Retina (tissue), 1 donor: ENCODE measurements at places on chromosomes 12 and 14.

- no peak for DNase-seq
Measured at GRCh38 chr12:52634266-52635056, 16.1 kb upstream of the KRT73 start.

DNA sequence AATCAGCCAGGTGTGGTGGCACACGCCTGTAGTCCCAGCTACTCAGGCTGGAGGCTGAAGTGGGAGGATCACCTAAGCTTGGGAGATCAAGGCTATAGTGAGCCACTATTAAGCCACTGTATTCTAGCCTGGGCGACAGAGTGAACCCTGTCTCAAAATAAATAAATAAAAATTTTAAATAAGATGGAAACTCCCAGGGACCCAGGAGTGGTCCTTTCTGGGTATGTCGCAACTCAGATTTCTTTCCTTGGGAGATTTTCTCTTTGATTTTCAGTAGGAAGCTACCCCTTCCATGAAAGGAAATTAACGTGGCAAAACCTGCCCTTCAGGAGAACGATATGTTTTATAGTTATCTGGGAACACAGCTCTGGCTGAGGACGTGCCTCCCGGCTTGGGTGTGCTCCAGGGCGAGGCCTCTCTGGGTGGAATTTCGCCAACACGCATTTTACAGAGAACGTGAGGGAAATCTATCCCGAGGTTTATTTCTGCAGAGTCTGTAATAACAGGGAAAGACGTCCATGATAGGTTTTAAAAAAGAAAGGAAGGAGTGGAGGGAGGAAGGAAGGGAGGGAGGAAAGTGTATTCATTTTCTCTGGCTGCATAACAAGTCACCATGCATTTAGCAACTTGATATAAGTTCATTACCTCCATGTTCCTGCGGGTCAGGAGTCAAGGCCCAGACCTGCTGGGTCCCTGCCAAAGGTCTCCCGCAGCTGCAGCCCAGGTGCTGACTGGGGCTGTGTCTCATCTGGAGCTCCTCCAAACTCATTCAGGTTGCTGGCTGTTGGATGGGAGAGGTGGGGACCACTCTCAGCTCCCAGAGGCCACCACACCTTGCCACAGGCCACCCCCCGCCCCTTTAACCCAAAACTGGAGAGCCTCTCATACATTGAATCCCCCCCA is 80.6 kb upstream of the GSC start:
- no peak for DNase-seq

- no peak for DNase-seq
Measured at GRCh38 chr12:127145241-127145928, 1121.6 kb upstream of the TMEM132C start.

GRCh38 chr12:103632554-103633216 is 45.6 kb downstream of the STAB2 start:
- DNase-seq, result peak; percentile 34

GRCh38 chr14:63833728-63834127 is 19.1 kb upstream of the SYNE2 start:
- no peak for DNase-seq

GRCh38 chr12:31234955-31235867 is 90.7 kb downstream of the SINHCAF start:
- DNase-seq, result peak; percentile 62

- DNase-seq, result no peak
Measured at GRCh38 chr14:52974406-52974805, 23.6 kb upstream of the FERMT2 start.

DNA sequence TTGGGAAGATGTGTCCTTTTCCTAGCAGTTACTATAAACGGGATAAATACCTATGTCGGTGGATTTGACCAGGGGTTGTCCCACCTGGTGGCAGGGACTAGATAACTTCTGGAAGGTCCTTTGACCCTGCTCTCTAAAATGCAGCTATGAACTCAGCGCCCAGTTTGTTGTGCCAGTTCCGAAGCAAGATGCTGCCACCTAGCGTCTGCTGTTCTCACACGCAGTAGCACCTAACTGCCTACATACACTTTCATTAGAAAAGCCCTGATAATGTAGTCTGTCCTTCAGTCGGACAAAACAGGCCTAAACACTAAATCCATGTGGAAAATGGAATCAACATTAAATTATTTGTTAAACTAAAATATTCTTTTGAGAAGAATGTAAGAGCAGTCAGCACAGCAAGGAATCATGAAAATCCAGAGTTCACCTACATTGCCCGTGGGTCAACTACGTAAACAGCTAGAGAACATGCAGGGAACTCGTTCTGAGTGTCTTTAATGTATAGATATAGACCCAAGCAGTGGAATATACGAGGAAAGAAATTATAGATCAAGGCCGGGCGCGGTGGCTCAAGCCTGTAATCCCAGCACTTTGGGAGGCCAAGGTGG is 51.1 kb upstream of the CRACR2A start:
- DNase-seq, result peak; percentile 63

- no peak for DNase-seq
Measured at GRCh38 chr14:37056473-37056872, 115.9 kb downstream of the SLC25A21 start.

DNA sequence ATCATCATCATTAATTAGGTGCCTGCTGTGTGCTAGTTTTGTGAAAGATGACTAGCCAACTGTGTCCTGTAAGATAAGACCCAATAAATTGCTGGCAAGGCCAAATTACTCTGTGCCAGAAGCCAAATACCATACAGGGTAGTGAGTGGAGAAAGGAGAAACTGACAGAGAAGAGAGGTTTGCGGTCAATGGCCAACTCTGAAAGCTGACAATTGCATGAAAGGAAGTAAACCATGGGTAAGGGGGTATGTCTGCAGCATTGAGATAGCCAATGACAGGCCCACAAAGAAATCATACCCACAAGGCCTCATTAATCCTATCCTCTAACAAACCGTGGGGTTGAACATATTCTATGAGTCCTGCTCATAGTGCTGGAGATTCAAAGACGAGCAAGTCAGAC is 236.6 kb upstream of the CCDC196 start:
- DNase-seq, result no peak

- no peak for DNase-seq
Measured at GRCh38 chr12:12645485-12645884, 33.8 kb downstream of the CREBL2 start.

DNA sequence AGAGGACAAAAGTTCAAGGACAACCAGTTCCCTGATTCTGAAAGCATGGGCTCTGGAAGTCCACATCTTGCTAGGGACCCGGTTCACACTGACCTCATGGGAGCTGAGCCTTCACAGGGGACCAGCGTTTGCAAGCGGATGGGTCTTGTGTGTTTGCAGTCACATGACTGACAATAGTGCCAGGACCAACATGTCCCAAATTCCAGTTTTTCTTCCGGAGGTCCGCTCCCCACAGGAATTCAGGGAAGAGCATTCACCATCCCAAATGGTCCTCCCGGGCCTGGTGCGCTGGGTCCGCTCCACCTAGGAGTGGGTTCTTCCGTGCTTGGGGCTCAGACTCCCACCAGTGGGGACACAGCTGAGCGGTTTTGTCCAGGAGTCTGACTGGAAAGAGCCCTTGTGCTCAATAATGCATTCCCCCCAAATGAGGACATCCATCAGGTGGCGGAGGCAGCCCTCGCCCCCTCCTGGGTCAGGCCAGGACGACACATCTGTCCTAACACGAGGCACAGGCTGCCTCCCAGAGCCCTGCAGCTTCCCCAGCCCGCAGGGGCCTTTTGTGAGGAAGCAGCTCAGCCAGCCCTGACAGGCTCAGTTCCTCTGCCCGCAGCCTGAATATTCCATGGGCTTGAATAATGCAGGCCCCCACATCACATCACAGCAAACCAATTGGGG is 91.8 kb upstream of the BCL11B start:
- DNase-seq, result no peak

DNA sequence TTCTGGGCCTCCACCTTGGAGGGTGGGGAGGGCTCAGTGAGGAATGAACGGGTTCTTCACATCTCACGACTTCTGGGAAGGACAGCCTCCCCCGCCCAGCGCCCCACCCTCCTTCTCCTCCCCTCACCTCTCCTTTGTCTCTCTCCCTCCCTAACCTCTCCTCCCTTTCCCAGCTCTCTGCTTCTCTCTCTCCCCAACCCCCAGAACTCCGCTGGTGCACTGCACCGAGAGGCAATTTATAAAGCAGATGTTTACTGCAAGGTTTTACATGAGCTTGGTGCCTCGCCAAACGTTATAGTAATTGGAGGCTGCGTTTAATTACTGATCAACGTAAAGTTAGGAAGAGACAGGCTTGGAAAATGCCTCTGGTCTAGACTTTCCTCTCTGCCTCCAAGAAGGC is 42.9 kb upstream of the FAM222A start:
- DNase-seq, result no peak

- no peak for DNase-seq
Measured at GRCh38 chr12:25323581-25323982, 72.9 kb upstream of the KRAS start.

DNA sequence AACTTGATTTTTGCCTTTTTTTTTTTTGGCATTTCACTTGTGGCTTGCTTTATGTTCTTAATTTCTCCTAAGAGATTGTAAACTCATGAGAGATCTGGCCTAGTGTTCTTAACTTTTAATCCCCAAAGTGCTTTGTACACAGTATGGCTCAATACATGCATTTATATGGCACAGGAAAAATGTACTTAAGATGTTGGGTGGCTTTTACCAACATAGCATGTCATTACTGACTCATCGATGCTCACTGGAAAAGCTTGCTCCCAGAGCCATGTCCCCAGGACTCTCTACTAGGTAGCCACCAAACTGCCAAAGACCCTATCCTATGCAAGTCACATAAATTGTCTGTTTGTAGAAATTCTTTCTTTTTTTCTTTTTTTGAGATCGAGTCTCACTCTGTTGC is 13.1 kb upstream of the SMCO3 start:
- DNase-seq, result no peak
